RWPE1 (cell line): ENCODE measurements at places on chromosomes 13 and 19.
A peak's percentile ranks its signal among the peaks of the same experiment; 100 is the strongest.

- no peak for DNase-seq
Observed at GRCh38 chr19:45049073-45049736, 10.4 kb downstream of the CLASRP start.

- DNase-seq = peak; percentile 21
Observed at GRCh38 chr13:33312150-33312860, 26.8 kb upstream of the STARD13 start.

DNA sequence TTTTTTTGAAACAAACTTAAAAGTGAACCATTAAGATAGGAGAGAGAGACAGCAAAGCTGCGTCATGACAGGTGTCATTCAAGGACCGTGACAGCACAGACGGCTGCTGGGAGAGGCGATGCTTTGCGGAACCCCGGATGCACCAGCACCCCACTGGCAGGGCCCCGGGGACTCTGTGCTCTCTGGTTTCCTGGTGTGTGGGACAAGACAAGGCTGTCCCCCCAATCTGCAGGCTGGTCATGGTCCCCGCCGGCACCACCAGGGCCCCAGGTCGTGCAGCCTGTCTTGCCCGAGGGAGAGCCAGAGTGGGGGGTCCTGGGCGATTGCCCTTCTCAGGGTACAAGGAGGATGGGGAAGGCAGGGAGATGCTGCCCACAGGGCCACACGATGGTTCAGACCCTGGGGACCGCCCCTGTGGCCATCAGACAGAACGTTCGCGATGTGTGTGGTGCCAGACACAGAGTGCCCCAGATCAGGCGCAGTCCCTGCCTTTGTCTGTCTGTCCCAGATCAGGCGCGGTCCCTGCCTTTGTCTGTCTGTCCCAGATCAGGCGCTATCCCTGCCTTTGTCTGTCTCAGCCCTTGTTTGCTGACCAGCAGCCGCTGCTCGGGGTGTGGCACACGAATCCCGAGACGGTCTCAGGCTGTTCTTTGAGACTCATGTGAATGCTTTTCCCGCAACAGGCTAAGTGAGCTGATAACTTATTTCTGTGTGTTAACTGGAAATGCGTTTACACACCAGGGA is 36.1 kb downstream of the ADPRHL1 start:
- DNase-seq = no peak

- no peak for DNase-seq
Observed at GRCh38 chr13:110266983-110267382, 40.0 kb downstream of the COL4A1 start.

DNA sequence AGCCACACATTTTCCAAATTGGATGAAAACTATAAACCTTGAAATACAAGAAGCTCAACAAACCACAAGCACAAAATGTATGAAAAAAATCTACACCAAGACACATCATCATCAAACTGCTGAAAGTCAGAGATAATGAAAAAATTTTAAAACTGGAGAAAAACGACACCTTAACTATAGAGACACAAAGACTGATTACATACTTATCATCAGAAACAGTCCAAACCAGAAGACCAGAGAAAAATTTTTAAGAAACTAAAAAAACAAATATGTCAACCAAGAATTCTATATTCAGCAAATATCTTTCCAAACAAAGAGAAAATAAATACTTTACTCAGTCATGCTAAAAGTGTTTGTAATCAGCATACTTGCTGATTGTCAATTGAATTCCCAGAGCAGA is 8.5 kb upstream of the ZNF823 start:
- no peak for DNase-seq

DNA sequence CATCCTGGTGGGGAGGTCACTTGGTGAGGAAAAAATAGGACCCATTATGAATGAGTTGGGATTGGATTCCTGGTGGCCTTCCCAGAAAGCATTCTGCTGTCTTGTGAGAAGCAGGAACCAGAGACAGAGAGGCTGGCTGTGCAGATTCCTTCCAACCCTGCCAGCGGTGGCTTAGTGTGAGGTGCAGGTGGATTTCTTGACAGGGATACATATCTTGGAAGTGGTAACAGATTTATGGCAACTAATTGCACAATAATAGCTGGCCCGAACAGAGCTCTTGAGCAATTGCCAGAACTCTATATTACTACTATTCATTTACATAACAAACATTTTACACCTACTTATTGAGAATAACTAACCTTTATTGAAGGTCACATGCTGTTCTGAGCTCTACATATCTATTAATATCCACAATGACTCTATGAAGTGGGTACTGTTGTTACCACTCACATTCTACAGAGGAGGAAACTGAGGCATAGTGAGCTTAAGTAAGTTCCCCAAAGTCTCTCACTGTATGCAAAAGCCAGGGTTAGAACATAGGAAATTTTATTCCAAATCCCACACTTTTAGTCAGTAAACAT is 173.9 kb upstream of the SERP2 start:
- peak; percentile 33 for DNase-seq

DNA sequence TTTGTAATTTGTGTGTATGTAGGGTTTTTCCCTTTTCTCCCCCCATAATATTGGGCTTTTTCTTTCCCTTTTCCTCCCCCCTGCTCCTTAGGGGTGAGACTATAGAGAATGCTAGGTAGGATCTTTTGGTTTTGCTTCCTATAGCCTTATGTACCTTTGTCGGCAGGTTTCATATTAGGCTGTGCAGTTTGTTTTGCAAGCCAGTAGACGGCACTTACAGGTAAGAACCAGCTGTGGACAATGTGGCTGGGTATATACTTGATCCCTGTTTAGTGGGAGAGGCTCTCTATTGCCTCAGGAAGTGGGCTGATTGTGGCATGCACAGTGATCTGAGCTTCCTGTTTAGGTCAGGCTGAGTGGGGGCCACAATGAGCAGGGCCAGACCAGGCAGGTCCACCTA is 359.2 kb upstream of the OBI1 start:
- DNase-seq = no peak

GRCh38 chr19:15820646-15821045 is 5.2 kb upstream of the OR10H1 start:
- DNase-seq = no peak

DNA sequence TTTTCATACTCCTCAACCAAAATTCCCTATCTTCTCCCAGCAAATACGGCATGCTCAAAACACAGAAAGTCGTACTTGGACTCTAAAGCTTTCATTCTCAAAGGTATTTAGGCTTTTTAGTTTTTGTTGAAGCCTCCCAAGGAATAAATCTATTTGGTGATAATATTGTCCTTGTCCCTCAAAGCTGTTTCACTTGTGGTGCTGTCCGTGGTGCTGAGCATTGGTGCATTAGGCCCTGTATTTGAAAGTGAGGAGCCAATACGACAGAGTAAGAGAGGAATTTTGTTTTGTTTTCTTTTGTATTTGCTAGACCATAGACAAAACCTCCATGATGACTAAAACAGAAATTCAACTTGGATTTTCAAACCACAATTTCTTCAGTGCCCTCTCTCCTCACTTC is 3.2 kb upstream of the LGALS13 start:
- peak; percentile 16 for DNase-seq

GRCh38 chr19:45468803-45469131 is 971 bp downstream of the FOSB start:
- DNase-seq = no peak

GRCh38 chr13:73079359-73079758 is 20.6 kb downstream of the KLF5 start:
- no peak for DNase-seq

DNA sequence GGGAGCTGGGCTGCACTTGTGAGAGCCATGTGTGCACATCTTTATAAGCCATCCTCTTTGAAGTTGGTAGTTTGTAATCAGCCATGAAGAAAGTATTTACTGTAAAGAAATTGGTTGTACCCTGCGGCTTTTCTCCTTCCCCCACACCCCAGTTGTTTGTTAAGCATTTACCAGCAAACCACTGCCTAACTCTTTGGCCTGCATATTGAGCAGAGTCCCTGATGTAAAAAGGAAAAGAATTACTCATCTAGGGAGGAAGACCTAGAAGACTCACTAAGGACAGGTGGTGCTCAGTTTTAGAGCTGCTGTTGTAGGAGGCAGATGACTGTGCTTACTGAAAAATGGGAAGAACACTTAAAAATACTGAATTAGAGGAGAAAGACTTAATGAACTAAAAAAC is 245.3 kb downstream of the PCCA start:
- no peak for DNase-seq

- DNase-seq = peak; percentile 42
Observed at GRCh38 chr13:51451467-51452360, 1.1 kb downstream of the INTS6 start.

- DNase-seq = no peak
Observed at GRCh38 chr13:95703576-95703975, 26.6 kb downstream of the DNAJC3 start.
